Uterus (tissue), 4 donors: ENCODE measurements at places on chromosomes 1 and 21. TPM values are rescaled to one million over a fixed set of nuclear protein-coding genes. Genes with fewer than 3 reads are reported as not detected.

GRCh38 chr1:221795380-221795779 lies 53.5 kb upstream of the DUSP10 start:
- no peaks in the 10 kb centered on the region for H3K27me3 ChIP-seq
- H3K4me1 ChIP-seq = no peaks in the 10 kb centered on the region
- no peak for DNase-seq
- H3K36me3 ChIP-seq = no peaks in the 10 kb centered on the region
- no peak overlapping the region for H3K27ac ChIP-seq
- H3K4me3 ChIP-seq = no peak overlapping the region

ITSN1 gene
- 23.5 TPM for total RNA-seq

DNA sequence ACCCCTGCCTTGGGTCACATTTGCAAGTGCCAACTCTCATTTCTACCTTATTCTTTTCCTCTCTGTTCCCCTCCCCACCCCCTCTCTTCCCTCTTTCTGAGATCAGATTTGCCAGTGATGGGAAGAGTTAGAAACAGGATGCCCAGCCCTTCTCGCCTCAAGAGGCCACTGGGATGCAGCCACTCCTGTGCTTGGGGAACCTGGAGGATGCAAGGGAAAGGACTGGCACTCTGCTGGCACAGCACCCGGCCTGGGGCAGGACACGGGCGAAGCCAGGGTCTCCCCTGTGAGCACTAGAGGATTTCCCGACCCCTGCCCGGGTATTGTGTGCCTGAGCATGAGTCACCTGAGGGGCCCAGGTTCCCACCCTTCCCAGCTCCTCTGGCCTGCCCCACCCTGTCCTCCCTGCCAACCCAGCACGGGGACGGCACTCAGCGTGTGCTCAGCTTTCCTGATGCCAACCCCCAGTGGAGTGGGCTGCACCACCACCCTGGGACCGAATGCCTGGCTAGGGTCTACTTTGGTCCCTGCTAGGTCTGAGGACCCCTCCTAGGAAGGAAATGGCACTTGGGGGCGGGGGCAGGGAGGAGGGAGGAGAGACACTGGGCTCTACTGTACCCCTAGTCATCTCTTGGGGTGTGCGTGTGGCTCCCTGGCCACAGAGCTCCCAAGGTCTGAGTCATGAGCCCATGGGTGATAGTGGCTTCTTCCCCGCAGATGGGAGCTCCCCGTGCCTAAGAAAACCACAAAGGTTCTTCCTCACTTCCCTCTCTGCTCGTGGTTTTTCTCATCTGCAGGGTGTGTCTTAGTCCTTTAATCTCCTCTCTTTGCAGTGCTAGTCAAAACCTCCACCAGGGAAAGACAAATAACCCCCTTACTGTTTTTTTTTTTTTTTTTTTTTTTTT lies 12.4 kb downstream of the LMNA start:
- H3K36me3 ChIP-seq = no peaks in the 10 kb centered on the region
- H3K27ac ChIP-seq = peak overlapping the region; percentile 97
- peaks cover 49% of the 10 kb centered on the region for H3K4me1 ChIP-seq
- H3K27me3 ChIP-seq = no peaks in the 10 kb centered on the region

CFAP126 gene
- total RNA-seq = not detected

DNA sequence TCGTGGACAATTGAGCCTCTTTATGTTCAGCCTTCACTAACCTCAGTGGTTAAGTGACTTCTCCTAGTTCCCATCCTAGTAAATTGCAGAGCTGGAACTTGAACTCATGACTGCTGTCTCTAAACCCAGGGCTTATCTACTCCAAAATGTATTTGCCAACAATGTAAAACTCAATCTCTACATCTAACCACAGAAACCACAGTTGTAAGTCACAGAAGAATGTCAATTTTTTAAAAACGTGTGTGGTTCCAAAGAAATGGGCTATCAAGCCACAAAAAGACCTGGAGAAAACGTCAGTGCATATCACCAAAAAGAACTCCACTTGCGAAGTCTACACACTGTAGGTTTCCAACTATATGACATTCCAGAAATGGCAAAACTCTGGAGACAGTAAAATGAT lies 172.6 kb upstream of the HMCN1 start:
- H3K27ac ChIP-seq = no peak overlapping the region
- H3K4me1 ChIP-seq = no peaks in the 10 kb centered on the region
- DNase-seq = no peak
- no peaks in the 10 kb centered on the region for H3K27me3 ChIP-seq

DNA sequence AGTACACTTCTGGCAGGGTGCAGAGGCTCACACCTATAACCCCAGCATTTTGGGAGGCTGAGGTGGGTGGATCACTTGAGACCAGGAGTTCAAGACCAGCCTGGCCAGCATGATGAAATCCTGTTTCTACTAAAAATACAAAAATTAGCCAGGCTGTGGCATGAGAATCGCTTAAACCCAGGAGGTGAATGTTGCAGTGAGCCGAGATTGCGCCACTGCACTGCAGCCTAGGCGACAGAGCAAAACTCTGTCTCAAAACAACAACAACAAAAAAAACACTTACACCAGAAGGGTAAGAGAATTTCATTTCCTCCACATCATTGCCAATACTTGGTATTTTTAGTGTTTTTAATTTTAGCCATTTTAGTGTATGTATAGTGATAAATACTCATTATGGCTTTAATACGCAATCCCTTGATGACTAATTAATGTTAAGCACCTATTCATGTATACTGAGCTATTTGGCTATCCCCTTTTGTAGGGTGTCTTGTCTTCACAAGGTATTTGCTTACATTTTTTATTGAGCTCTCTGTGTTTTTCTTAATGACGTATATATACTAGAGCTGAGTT lies 77.1 kb upstream of the TNR start:
- no peak for DNase-seq
- no peaks in the 10 kb centered on the region for H3K36me3 ChIP-seq
- no peak overlapping the region for H3K4me3 ChIP-seq
- H3K4me1 ChIP-seq = no peaks in the 10 kb centered on the region
- no peak overlapping the region for H3K27ac ChIP-seq

DNA sequence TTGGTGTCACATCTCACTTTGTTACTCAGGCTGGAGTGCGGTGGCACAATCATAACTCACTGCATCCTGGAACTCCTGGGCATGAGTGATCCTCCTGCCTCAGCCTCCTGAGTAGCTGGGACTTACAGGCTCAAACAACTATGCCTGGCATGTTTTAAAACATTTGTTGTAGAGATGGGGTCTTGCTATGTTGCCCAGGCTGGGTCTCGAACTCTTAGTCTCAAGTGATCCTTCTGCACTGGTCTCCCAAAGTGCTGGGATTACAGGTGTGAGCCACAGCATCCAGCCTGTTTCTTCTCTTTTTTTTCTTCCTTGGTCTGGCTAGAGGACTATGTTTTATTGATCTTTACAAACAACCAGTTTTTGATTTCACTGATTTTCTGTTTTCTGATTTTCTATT lies 64.6 kb downstream of the LHX4 start:
- no peak overlapping the region for H3K27ac ChIP-seq
- no peak for DNase-seq
- H3K4me1 ChIP-seq = no peaks in the 10 kb centered on the region
- no peaks in the 10 kb centered on the region for H3K27me3 ChIP-seq
- H3K4me3 ChIP-seq = no peak overlapping the region
